ENCODE measurements at places on chromosomes 6 and 20.
A peak's percentile ranks its signal among the peaks of the same experiment; 100 is the strongest.

DNA sequence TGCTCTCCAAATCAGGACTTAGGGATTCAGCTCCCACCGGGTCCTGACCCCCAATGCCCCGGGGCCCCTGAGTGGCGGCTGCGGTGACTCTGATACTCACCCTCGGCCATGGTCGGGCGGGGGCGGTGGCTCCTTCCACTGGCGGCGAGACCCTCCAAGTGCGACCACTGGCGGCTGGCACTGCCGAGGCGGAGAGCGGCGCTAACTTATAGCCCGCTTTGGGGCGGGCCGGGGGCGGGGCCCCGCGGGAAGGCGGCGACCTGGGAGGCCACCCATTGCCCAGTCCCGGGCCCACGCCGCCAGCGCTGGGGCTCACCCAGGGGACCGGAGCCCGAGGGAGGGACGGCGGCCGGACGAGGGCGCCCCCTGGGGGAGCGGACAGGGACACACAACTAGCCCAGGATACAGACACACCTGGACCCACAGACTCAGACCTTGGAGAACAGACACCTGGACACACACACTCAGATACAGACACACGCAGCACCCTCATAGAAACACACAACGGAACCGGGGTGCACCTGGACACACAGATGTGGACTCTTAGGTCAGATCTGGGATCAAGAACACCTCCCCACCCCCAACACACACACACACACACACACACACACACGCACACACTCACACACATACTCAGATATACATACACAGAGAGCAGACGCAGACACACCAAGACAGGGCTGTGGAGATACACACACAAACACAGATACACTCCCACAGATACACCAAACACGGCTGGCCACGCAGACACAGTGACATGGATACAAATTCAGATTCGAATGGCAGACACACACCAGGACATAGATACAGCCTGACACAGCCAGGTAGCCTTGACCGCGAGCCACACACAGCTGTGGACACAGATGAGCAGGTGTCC is at the start of gene TGM2:
Gene TGM2, minus strand, starts transcription at position 182 of the 877 bp plus-strand sequence. Its CDS starts 72 bp downstream, at position 110.
- peak; percentile 7 for DNase-seq

DNA sequence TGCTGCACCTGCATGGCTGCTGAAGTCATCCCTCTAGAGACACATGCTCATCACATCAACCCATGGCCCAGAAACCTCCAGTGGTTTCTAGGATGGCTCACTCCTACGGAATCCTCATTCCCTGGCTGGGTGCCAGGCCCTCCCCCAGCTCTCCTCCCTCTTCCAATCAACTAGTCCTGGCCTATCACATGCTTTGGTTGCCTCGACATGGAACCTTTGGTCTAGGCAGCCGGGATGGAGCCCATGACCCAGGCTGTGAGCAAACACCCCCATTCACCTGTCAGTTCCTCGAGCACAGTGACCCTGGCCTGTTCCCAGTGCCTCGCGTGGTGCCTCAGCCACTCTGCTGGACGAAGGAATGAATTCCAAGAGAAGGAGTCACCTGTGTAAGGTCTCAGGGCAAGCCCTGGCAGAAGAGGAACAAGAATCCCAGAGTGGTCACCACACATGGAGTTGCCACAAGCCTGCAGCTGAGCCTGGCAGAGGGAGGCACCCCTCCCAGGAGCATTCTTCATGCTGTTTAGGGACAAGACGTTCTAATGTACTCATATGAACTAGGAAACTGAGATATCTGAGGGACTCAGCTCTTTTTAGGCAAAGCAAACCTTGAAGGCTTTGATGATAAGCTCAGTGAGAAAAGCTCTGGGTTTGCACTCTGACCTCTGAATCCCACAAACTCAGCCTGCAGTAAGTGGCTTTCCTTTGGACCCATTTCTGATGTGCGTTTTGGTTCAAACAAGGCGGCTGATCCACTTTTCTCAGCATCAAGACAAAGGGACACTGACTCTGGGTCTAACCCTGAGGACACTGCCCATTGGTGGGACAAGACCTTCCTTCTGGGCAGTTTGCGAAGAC is 40.2 kb downstream of the PPP1R3G start:
- DNase-seq: no peak

GRCh38 chr20:51169813-51170212 is 146.9 kb upstream of the KCNG1 start:
- DNase-seq: no peak

GRCh38 chr6:132390017-132390416 is 11.3 kb downstream of the MOXD1 start:
- DNase-seq: no peak

DNA sequence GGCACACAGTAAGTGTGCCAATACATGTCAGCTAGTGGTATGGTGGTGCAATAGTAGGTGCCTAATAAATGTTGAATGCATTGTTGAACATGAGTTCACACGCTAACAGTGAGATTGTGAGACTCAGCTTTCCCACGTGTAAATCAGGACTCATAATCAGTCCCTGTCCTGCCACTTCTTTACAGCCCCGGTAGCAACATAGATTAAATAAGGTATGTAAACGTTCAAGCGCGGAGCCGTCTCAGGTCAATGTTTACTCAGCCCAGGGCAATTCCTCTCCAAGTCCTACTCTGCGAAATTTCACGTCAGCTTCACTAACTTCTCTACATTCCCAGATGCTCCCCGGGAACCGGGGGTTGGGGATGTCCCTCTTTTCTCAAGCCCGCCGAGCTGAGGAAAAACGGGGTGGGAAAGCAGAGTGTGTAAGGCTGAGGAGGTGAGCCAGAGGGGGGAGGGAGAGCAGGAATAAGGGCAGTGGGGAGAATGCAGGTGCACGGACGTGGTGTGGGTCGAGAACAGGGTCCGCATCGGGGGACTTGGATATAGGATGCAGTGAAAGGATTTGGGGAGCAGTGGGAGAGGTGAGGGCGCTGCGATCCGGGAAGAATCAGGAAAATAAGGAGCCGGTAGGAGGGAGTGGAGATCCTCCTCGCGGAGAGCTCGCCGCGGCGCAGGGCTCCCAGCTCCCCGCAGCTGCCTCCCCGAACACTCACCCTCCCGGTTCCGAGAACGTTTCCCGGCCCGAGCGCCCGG is 544 bp upstream of the TP53INP2 start:
- no peak for DNase-seq

DNA sequence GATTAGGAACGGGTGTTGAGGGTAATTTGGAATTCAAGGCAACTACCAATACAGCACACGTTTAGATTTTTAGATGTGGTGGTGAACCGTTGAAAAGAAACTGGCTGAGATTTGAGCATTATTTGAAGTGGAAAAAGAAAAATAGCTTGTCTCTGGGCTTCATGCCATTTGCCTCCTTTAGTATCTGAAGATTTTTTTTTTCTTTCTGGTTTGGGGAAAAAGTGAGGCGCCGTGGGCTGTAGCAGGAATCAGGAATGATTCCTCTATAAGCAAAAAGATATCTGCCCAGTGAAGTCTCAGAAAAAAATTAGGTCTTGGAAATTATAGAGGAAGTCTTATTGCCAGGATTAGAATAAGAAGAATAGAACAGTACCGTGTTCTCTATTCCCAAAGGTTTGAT is 88.5 kb downstream of the RPS12 start:
- DNase-seq: no peak

DNA sequence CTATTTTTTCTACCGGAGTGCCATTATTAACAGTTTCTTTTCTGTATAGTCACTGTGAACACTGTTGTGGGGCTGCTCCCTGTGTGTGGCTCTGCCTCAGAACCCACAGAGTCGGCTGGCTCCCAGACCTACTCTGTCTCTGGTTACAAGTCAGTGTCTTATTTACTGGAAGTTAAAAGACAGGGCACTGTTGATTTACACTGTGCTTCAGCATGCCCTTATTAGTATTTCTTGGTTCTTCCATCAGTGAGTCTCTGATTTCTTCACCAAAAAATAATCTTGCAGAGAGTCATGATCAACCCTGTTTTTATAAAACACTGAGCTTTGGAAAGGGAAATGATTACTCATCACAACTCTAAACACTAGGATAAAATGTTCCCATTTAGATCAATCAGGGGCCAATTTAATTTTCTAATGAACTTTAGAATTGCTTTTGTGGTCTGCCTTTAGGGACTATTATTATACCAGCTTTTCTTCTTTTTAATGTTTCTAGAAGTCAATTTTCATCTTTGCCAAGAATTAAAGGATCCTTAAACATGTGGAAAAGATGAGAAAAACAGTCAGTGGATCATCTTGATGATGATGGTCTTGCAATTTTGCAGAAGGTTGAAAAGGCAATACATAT is 92.6 kb downstream of the UTRN start:
- DNase-seq: no peak

DNA sequence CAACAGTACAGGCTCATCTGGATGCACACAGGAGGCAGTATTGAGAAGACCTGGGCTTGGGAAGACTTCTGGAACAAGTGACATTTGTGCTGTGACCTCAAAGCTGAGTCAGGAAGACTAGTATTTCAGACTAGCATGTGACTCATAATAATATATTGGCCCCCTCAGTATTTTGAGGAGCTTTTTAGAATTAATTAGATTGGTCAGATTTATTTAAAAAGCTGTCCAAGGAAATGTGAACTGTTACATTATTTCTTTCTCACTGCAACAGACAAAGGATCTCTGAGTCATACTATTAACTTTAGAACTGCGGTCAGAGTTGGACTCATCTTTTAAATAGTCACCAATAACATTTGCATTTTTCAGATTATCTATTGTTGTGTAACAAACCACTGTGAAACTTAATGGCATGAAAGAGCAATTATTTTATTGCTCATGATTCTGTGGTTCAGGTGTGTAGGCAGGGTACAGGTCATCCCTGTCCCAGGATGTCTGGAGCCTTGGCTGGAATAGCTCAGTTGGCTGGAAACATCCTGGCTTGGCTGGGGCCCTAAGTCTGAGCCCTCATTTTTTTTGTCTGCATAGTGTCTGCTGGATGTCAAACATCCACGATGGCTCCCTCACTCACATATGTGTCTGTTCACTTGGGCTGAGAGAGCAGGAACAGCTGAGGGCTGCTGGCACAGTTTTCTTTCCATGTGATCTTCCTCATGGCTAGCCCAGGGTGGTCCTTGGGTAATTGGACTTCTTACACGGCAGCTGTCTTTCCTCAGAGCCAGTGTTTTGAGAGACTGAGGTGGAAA is 46.9 kb downstream of the MAP3K4 start:
- DNase-seq: no peak

GRCh38 chr6:147974376-147974775 is 368.3 kb upstream of the SASH1 start:
- DNase-seq: no peak

GRCh38 chr20:32964575-32964974 is 39.7 kb downstream of the SUN5 start:
- DNase-seq: no peak

DNA sequence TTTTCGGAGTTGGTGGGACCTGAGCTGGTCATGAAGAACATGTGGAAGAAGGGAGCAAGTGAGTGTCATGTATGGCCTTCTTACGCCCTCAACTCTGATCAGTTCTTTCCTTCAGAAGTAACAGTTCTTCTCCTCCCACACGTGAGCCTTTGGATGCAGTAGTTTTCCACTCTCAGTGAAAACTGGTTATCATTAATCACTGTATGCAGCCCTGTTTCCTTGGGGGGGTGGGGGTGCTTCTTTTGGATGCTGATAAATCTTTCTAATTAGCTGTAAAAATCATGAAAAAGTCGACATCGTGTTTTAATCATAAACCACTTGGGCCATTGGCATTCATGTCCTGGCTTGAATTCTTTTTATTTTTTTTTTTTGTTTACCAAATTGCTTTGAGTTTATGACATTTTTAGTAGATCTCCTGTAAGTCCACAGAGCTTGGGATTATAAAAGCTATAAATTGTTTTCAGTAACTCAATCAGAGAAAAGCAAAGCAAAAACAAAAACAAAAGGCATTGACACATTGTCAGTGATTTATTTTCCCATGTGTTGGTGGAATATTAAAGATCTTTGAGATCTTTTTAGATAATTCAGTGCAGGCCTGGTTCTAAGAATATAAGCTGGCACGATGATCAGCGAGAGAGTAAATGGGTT is 84.8 kb downstream of the TRMT11 start:
- DNase-seq: no peak

DNA sequence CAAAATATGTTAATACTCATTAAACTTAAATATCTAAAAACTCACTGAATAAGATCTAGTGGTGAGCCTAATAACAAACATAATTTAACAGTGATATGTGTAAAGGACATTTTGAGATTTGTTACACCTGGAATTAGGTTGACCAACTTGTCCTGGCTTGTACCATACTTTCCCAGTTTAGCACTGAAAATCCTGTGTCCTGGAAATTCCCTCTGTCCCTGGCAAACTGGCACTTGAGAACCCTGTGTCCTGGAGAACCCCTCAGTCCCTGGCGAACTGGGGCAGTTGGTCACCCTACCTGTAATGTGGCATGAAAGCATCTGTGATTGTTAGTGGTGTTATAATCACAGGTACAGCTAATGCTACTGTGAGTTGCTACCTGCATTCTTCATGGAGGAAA is 6.9 kb upstream of the PRND start:
- no peak for DNase-seq

GRCh38 chr6:12335131-12335527 is 45.0 kb downstream of the EDN1 start:
- no peak for DNase-seq

DNA sequence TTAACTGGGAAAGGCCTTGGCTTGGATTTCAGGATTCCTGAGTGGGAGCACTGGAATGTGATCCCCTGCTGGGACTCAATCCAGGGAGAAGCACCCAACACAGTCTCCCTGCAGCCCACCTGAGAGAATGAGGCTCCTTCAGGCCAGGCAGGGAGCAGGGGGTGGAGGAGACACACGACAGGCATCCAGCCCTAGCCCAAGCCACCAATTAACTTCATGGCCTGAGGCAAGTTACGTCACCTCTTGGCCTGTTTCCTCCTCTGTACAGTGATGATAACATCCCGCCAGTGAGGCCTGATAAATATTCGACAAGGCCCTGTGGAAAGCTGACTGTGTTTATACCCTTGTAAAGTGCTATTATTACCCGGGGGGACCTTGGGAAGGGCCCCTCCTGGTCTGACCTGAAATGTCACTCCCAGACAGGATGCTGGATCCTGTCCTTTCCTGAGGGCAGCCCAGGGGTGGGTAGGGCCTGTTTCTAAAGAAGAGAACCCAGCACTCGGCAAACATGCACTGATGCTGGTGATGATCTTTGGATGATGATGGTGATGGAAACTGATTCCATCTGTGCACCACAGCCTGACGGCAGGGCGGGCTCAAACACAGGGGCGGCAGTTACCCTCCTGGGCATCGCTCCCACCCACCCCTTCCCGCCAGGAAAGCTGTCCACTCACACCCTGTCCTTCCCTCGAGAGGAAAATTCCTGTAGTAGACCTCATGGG is 12.4 kb downstream of the FRS3 start:
- no peak for DNase-seq

GRCh38 chr20:58574469-58574868 is 59.3 kb upstream of the APCDD1L start:
- no peak for DNase-seq

DNA sequence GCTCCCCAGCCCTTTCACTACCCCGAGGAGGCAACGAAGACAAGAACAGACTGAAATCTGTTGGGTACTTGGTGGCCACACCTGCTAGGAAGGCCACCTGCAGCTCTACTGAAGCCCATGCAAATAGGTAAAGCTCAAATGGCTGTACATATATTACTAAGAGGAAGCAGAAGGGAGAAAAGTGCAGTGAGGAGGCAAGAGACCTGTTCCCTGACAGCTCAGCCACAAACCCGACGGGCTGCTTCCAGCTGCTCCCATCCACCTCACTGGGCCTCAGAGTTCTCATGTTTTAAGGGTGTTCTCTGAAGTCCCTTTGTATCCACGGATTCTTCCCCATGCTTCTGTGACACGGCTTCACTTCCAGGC is 24.6 kb downstream of the TRAM2 start:
- DNase-seq: no peak
